NCI-H2107 (cell line): ENCODE measurements at places on chromosomes 16 and 17.
A peak's percentile ranks its signal among the peaks of the same experiment; 100 is the strongest.

DNA sequence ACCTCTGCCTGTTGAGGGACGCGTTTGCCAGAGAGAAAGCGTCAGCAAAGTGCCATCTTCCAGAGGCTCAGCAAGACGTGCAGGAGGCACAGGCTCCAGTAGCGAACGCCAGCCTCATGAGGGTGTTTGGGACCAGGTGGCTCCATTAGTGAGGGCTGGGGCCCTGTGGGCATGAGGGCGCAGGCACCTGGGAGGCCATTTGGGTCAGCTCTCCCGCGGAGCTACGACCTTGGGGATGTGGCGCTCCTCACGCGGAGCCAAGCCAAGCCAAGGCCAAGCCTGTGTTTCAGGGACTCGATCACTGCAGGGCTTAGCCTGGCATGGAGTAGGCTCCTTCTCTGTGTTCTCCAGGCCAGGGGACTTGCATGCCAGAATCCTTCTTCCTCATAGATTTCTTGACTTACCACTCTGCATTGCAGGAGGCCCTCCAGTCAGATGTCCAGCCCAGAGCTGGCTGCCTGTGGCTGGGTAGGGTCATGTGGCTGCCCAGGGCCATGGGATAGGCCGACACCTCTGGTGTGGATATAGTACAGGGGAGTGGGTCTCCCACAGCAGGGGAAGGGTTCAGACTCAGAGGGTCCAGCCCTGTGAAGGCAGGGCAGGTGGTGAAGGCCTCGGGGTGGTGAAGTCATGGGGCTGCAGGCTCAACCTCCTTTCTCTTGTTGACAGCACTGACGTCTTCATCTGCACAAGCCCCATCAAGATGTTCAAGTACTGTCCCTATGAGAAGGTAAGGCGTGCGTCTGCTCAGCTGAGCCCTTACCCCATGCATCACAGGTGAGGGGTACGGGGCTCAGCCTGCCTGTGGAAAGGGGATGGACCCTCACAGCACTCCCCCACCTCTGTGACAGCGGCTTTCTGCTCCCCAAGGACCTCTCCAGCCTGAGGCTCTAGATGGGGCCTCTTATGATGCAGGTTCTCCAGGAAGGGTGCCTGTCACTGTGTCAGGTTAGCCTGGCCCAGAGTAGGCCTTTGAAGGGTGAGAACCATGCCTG is 19.6 kb downstream of the NT5M start:
- no peak for DNase-seq

GRCh38 chr16:73724503-73724902 is 572.1 kb upstream of the PSMD7 start:
- no peak for DNase-seq

- DNase-seq = no peak
These were observed 134.2 kb upstream of the CIBAR2 start for GRCh38 chr16:85246473-85246872.

DNA sequence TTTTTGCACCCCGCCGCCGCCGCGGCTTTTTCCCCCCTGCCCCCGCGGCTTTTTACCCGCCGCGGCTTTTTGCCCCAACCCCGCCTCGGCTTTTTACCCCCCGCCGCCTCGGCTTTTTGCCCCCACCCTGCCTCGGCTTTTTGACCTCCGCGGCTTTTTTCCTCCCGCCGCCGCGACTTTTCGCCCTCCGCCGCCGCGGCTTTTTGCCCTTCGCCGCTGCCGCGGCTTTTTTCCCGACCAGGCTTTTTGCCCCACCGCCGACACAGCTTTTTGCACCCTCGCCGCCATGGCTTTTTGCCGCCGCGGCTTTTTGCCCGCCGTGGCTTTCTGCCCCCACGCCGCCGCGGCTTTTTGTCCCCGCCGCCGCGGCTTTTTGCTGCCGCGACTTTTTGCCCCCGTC is 137.0 kb upstream of the TP53TG3D start:
- no peak for DNase-seq

DNA sequence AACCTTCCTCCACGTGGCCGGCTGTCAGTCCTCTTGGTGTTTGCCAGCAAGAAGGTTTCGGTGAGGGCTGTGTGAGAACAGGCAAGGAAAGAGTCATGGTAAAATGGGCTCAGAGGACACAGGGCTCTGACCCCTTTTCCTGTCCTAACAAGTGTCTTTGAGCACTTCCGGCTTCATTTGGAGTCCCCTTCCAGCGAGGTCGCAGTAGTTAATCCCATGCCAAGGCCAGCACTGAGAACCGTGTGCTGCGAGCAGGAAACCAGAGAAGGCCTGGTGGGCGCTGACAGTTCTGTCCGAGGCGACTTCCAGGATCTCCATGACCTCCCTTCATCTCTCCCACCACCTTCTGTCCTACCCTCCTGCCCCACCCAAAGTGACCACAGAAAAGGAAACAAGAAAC is 168.1 kb downstream of the ZFHX3 start:
- DNase-seq = no peak

GRCh38 chr17:72926171-72926570 is 166.3 kb downstream of the SLC39A11 start:
- no peak for DNase-seq

DNA sequence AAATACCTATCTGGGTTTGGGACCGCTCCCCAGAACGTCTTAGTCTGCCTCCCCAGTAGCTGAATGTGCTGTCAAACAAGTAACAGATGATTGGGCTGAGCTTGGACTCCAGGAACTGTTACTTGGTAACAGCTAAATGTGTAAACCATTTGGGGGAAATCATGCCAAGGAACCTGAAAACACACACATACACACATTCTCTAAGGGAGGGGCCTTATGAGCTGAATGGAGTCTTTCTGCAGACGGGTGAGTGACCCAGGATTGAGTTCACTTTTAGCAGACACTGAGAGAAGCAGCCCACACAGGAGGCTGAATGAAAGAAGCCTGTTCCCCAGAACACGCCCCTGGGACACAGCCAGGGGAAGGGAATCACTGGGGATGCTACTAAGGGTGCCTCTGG is 1.6 kb downstream of the ACLY start:
- no peak for DNase-seq

DNA sequence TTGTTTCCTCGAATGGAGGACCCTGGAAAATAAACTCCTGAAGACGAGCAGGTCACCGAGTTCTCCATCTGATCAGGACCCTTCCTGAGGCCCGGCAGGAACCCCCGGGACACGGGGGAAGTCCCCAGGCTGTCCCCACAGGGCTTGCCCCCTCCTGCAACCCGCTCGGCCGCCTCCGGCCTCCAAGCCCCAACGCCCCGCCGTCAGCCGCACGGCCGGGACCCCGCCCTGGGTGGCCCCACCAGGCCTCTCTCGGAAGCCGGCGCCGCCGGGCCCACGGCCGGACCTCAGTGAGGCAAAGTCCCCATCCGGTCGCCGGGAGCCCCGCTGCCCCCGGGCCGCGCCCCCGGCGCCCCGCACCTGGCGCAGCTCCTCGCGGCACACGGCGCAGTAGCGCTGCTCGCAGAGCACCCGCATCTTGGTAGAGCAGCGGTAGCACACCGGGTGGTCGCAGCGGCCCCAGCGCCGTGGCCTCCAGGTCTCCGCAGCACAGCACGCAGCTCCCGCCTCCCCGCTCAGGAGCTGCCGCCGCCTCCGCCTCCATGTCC is 383 bp downstream of the ZNF598 start:
- no peak for DNase-seq

- no peak for DNase-seq
These were observed 26.3 kb downstream of the VPS53 start for GRCh38 chr17:688100-688989.

DNA sequence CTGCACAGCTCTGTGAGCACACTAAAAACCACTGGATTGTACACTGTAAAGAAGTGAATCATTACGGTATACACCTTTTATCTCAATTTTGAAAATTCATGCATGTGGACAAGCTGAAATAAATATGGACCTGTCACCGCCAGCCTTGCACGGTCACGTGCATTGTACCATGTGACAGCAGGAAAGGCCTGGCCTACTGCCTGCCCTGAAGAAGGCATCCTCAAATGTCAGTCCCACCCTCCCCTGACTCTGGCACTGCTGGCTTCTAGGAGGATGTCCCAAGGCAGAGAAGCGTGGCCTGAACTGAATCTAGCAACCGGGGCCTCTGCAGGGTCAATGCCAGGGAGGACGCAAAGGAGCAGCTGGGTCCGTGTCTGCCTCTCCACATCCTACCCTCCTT is 34.6 kb downstream of the SLC38A8 start:
- DNase-seq = no peak

DNA sequence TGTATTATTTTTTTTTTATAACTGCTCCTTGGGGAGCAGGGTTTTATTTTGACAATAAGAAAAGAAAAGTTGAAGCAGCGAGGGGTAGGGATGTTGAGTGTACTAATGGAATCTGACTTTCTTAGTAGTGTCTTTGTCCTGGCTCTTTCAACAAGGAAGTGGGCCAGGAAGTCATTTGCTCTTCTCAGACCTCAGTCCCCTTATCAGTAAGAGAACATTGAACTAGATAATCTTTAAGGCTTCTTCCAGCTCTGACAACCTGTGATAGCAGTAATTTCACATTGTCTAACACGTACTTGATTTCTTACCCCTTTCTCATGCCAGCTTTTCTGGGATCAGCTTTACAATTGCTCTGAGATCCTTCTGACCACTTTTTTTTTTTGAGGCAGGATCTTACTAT is 8.3 kb downstream of the LIG3 start:
- DNase-seq = no peak

- peak; percentile 38 for DNase-seq
These were observed 219.2 kb downstream of the RBFOX3 start for GRCh38 chr17:79391376-79392233.

DNA sequence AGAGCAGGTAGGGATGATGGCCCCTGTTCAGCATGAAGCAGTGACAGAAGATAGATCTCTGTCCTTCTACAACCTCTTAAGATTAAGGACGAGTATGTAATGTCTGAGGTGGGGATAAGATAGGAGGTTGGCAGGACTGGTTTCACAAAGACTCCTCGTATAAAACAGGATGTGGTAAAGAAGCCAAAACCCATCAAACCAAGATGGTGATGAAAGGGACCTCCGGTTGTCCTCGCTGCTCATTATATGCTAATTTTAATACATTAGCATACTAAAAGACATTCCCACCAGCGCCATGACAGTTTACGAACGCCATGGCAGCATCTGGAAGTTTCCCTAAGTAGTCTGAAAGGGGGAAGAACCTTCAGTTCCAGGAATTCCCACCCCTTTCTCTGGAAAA is 27.3 kb downstream of the MIS12 start:
- DNase-seq = no peak

- no peak for DNase-seq
These were observed 3.6 kb upstream of the CBX4 start for GRCh38 chr17:79842656-79843473.

GRCh38 chr17:54771409-54771915 is 129.2 kb upstream of the TOM1L1 start:
- DNase-seq = no peak

DNA sequence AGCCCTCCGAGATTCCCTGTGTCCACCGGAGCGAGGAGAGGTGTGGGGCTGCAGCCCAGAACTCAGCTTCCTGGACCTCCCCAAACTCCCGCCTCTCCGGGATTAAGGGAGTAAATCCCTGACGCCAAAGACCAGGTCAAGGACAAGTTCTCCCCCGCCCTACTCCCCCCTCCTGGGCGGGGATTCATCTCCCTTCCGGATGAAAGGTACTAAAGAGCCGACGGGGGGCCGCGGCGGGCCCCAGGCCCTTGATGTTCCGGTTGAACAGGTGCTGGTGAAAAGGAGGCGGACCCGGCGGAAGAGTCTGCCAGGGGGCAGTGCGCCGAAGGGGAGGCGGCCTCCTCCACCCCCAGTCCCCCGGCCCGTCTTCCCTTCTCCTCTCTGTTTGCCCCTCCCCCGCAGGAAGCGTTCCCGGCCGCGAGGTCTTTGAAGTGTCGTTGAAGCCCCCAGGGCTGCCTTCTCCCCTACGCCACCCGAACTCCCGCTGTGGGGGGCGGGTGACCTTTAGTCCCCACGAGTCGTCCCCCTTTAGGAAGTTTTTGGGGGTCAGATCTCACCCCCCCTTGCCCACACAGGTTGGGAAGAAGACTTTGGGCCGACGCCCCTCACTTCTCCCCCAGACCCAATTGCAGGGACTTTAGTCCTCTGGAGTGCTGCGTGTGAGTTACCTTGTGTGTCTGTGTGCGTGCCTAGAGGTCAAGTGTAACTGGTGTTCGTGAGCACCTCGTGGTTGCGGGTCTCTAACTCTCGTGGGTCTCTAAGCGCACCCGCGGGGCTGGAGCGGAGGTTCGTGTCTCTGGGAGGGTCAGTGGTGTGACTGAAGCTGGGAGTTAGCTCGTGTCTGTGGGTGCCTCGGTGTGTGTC is 1.1 kb upstream of the MLLT6 start:
- peak; percentile 75 for DNase-seq

GRCh38 chr17:10205549-10206185 is 7.3 kb upstream of the GAS7 start:
- no peak for DNase-seq

DNA sequence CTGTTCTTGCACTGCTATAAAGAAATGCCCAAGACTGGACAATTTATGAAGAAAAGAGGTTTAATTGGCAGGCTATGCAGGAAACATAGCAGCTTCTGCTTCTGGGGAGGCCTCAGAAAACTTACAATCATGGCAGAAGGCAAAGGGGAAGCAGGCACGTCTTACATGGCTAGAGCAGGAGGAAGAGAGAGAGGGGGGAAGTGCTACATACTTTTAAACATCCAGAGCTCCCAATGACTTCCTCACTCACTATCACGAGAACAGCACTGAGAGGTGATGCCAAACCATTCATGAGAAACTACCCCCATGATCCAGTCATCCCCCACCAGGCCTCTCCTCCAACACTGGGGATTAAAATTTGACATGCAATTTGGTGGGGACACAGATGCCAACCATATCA is 13.3 kb downstream of the WFIKKN2 start:
- DNase-seq = no peak

- DNase-seq = no peak
These were observed 14.6 kb downstream of the KIAA0513 start for GRCh38 chr16:85042167-85042526.

- no peak for DNase-seq
These were observed 800 bp upstream of the NME4 start for GRCh38 chr16:396199-396598.

DNA sequence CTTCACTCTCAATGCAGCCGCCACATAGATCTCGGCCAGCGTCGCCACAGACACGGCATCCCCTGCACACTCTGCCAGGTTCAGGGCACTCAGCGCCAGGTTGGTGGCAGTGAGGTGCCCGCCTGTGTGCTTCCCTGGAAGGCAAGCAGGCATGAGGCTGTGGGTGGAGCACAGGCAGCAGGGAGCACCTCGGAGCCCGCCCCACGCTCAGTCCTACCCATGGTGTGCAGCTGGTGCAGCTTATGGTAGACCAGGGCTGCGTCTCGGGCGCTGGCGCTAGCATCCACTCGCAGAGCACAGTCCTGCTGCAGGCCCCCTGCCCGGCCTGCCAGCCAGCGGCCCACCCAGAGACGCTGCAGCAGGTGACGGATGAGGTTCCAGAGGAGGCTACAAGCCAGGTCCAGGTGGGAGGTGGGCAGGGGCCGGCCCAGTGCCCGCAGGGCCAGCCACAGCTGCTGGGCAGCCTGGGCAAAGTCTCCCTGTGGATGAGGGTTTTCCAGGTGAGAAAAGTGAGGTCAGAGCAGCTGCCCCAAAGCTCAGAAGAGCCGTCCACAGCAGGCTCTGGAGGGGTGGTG is 20.5 kb downstream of the SREBF1 start:
- no peak for DNase-seq

GRCh38 chr16:28326881-28327610 is 34.7 kb downstream of the SBK1 start:
- DNase-seq = no peak
